Activated CD8-positive, alpha-beta memory T cell treated with anti-CD3 and anti-CD28 coated beads for 4 hours (primary cell): ENCODE measurements at places on chromosomes 2 and 18.

DNA sequence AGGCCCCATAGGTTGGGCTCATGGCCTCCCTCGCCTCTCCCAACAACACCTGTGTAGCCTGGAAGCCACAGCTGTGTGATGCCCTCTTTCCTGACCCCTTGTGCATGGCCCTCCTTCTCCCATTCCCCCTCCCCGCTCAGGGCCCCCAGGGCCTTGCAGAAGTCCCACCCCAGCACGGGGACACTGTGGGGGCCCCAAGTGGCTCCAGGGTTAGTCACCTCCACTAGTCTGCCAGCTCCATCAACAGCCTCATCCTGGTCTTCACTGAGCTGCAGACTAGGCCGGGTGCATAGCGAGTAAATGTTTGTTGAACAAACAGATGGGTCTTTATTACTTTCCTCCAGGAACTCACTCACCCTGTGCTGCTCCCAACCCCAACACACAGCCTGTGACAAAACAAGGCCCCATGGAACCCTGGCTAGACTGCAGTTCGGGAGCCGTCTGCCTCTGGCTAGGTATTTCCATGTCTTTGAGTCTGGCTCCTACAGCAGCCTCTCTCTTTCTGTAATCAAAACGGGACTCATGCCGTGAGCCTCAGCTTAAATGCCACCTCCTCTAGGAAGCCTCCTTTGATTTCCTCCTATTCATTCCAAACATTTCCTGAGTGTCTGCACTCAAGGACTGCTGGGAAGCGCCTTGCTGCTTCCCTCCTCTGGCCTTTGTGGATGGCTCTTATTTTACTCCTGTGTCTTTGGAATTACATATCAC lies 109.9 kb upstream of the ID2 start:
- DNase-seq = no peak

- no peak for DNase-seq
These were observed 1313.9 kb upstream of the SLC39A10 start for GRCh38 chr2:194343167-194343566.

DNA sequence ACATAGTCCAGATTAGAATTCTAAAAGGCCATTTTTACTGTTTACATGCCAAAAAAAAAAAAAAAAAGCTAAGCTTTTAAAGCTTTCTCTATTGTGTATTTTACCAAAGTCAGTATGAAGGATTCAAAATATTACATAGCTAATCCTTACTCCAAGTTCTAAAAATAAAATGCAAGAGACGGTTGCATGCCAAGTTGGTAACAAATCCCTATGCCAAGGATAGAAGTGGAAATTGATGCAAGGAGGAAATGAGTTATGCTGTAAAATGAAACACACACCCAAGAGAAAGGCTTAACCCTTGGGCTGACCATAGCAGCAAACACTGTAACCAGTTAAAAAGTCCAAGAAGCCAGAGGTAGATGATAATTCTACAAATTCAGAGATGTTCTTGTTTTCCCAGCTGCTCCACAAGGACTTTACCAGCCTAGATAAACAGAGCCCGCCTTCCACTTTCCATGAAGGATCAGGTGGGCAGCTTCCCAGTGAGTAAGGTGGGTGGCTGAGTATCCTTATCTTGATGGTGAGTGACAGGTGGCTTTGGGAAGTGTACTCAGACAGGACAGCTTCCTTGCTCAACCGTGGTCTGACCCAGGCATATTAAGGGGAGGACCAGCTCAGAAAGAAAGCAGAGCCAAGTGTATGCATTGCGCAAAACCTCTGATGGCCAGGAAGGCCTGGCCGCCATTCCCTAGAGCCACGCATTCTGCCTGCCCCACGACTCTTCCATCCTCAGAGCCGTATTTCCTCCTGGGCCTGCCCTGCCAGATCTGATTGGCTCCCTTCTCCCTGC lies 34.4 kb downstream of the ATP8B1 start:
- DNase-seq = no peak

- DNase-seq = no peak
These were observed 12.4 kb downstream of the SLC8A1 start for GRCh38 chr2:40439473-40439872.

DNA sequence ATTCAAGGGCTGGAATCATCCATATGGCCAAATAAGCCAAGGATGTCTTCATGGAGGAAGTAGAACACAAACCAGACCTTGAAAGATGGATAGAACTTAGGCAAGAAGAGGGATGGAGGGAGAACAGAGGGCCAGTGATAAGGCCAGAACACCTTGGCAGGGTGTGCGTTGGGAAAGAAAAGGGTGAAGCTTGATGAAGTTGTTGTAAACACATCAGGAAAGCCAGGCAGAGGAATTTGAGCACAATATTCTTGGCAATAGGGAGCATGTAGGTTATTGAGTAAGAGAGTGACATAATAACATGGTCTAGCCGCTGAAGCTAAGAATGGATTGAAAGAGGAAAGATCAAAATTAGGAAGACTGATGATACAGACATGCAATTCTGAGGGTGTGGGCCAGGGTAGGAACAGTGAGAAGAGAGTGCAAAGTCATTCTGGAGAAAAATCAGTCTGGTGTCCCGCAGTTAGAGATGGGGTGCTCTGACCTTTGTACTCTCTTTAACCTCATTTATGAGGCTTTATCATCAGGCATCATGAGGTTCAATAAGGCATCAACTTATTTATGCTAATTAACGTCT lies 41.0 kb downstream of the SLC14A2 start:
- DNase-seq = no peak

DNA sequence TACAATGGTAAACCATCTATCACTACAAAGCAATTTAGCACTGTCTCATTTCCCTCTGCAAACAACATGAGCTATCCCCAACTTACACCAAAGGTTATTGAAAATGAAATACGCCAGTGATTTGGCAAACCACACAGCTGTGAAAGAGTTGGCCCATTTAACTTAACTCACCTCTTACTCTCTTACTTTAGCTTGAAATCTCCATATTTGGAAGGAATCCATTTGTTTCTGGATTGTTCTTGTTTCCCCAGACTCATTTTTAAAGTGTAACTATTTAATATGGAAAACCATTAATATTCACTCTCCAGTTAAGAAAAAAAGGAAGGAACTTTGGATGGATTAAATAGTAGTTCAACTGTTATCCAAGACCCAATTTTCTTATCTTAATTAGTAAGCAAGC lies 93.7 kb upstream of the TRIB2 start:
- DNase-seq = no peak

- DNase-seq = no peak
These were observed 102.4 kb upstream of the DCC start for GRCh38 chr18:52237551-52237950.

DNA sequence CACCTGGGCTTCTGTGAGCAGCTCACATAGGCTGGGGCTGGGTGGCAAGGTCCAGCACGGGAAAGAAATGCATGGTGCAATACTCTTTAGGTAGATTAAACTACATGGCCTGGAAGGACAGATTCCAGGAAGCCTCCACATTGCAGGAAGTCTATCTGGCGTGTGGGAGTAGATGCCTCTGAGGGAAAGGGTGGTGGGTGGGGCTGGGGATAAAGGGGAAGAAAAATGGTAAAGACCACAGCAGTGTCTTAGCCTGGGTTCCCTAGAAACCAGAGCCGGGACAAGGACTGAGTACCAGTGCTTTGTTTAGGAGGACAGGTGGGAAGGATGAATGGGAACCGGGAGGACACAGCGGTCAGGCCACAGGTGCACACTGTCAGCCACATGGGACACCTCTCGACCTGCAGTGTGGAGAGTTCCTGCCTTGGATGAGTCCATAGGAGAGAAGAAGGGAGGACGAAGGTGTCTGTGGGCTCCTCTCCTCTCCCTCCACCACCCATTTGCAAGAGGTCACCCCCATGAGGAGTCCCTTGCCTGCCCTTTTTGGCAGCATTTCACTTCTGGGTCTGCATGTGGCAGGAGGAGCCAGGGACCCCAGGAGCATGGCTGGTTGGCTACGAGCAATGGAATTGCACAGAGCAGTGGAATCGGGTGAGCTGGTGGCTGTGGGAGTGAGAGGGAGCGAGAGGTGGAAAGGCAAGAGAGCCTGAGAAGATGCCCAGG lies 91.5 kb upstream of the HS6ST1 start:
- DNase-seq = no peak

GRCh38 chr2:174656676-174657176 lies 59.1 kb upstream of the WIPF1 start:
- DNase-seq = no peak

GRCh38 chr2:133843091-133843490 lies 274.8 kb upstream of the NCKAP5 start:
- no peak for DNase-seq

- no peak for DNase-seq
These were observed 98.0 kb downstream of the SMAD7 start for GRCh38 chr18:48852794-48853193.

DNA sequence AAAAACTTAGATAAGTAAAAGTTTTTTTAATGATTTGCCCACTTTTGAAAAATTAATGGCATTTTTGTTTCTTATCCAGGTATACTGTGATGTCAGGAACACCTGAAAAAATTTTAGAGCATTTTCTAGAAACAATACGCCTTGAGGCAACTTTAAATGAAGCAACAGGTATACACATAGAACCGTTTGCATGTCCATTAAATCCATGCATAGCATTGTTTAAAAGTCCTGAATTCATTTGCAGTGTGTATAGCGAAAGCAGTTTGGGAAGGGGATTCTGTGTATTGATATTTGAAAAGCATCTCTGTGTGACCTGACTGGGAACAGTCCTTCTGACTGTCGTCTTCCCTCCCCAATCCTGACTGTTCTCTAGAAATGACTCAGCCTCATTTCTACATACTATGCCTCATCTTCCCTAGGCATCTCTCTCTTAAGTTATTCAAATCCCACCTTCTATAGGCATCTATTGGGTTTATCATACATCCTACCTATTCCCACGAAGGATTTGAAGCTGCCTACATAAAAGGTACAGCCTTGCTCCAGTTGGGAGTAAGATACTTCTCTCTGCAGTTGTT lies 79.2 kb upstream of the MAP3K20 start:
- no peak for DNase-seq

- no peak for DNase-seq
These were observed 705.7 kb upstream of the DDX18 start for GRCh38 chr2:117108741-117109267.

DNA sequence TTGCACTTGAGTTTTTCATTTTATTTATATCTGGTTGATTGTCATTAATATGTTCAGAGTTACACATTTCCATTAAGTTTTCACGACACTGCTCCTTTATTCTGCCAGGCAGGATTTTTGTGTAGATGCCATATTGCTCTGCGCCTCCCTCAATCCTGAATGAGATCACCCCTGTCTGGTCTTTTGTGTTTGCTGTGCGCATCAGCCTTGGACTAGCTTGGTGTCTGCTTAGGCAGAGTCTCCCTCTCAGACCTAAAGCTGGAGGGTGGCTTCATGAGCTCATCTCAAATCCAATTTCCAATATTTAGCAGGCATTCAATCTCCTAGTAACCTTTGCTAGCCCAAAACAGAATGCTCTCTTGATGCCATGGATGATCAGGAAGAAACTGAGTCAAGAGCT lies 137.4 kb downstream of the SMAD7 start:
- no peak for DNase-seq

- DNase-seq = no peak
These were observed 136.4 kb upstream of the CELF4 start for GRCh38 chr18:37701967-37702366.

DNA sequence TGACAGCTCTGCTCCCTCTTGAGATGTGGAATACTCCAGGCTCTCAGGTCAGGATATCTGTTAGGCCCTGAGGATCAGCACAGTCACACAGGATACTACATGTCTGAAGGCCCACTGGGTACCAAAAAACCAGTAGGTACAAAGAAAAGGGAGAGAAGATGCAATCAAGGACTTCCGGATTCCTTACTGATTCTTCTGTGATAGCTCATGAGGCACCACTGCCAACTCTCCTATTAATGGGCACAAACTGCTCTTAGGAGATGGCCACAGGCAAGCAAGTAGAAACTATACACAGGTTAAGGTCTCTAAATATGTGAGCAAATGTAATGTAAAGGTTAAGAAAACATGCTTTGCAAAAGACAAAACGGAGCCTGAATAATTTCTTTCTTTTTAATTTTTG lies 3.5 kb downstream of the TMEM127 start:
- DNase-seq = no peak

GRCh38 chr18:53800171-53800570 lies 424.3 kb downstream of the MBD2 start:
- DNase-seq = no peak

- DNase-seq = no peak
These were observed 51.4 kb downstream of the POMC start for GRCh38 chr2:25116956-25117355.

DNA sequence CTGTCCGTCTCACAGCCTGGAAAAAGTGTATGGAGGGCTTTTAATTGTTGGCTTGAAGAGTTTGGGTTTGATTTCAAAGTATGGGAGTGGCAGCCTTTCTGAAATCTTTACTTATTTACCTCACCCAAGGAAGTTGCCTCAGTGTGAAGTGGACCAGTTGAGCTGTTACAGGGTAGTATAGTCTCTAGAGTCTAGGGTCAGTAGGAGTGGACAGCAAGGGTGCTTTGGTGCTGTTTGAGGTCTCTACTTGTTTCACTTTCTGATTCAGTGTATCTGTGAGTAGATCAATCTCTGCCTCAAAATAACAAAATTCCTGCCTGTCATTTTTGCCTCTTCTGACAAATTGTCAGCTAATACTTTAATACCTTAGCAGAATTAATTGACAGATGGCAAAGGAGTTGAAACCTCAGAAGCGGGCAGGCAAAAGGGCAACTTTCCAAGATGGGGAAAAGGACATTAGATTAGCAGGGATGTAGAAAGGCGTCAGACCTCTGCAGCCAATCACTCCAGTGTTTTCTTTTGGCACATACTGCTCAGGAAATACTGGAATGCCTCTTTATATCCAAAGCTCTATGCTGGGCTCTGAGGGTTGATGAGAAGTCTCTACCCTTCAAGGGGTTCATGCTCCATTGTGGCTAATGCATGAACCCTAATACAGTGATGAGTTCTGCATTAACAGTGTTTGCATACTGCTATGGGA lies 5.9 kb downstream of the RIOK3 start:
- no peak for DNase-seq

DNA sequence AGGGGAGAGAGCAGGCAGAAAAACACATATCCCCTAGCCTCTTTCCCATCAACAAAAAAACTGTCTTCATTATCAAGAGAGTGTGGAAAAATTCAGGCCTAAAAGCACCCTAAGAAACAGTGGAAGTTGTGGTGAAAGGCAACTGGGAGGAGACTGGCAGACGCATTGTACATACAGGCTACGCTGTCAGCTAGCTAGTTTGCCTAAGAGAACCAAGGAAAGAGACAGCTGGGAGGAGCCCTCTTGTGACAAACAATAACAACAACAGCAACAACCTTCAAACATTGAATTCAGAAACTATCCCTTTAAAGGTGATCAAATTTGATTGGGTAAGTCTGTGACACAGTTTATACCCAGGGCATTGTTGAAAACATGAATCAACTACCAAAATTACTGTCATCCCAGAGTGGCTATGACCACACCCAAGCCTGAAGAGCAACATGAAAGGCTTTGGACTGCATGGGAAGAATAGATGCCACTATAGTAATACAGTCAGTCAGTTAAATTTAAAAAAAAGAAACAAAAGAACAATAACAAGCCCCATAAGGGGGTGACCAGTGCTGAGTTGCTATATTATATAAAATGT lies 88.9 kb upstream of the CRIM1 start:
- no peak for DNase-seq

- DNase-seq = no peak
These were observed 506.7 kb downstream of the NUP35 start for GRCh38 chr2:183630964-183631363.

- no peak for DNase-seq
These were observed 5.0 kb upstream of the TET3 start for GRCh38 chr2:73979686-73980085.
